ENCODE measurements at places on chromosomes 4 and X.
A peak's percentile ranks its signal among the peaks of the same experiment; 100 is the strongest.

- no peak for DNase-seq
These were observed 114.7 kb downstream of the TRAPPC11 start for GRCh38 chr4:183773790-183774189.

- peak; percentile 9 for DNase-seq
These were observed 57.8 kb upstream of the XAGE1B start for GRCh38 chrX:52574416-52575275.

GRCh38 chr4:74777531-74777930 is 16.8 kb downstream of the BTC start:
- DNase-seq = no peak

- DNase-seq = no peak
These were observed 83.9 kb upstream of the MSX1 start for GRCh38 chr4:4775493-4776004.

DNA sequence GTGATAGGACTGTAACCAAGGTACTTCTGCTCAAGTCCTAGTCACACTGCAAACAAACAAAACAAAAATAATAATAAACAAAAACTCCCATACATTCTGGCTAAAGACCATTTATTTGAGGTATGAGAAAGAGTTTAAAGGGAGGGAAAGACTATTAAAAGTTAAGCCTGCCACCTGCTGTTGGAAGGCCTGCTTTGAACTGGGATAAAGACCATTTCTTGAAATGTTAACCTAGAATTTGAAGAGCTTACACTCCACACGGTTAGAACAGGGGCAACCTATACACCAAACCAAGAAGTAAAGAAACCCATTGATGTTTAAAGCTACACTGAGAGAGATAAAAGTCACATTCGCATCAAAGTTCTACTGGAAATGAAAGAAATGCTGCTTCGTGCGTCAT is 548.7 kb upstream of the DIPK2B start:
- no peak for DNase-seq

DNA sequence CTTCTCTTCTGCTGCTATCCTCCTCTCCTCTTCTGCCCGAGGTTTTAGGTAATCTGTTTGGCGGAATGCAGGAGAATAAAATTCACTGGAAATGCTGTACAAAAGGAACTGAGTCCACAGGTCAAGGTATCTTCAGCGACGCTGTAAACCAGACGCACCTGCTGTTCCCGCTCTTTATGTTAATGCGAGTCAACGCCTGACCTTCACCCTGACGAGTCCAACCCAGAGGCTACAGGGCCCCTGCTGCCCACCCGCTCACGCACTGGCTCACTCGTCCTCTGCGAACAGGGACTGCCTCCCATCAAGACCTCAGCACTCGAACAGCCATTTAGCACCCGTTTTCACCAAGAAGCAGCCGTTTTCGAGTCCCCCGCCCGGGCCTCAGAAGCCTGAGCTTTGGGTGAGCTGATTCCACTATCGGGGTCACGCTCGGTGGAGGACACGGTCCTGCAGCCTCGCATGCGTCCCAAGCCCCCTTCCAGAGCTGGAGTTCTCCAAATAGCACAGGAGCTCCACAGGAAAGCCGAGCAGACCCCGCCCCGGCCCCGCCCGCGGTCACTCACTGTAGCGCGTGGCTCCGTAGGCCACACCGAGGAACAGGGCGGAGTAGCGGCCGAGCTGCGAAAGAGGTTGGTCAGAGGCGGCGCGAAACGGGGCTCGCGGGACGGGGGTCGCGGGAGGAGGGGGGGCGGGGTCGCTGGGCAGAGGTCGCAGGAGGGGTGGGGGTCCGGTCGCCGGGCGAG is 556 bp downstream of the ATP5ME start:
- no peak for DNase-seq

DNA sequence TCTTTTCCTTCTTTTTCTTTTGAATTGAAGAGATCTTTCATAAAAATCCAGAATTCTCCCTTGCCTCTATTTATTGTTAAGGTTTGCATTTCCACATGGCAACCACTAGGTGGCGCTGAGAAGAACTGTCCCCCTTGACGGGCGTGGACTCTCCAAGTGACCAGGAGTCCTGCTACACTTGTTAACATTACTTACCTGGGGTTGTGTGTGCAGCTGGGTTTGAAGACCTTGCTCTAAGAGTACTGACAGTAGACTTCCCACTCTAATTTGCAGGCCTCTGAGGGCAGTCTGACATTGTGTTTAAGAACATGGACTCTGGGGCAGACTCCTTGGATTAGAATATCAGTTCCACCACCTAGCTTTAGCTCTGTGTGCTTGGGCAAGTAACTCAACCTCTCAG is 52.8 kb downstream of the GPRIN3 start:
- DNase-seq = no peak

- no peak for DNase-seq
These were observed 1.8 kb downstream of the ARHGAP4 start for GRCh38 chrX:153924149-153924861.

DNA sequence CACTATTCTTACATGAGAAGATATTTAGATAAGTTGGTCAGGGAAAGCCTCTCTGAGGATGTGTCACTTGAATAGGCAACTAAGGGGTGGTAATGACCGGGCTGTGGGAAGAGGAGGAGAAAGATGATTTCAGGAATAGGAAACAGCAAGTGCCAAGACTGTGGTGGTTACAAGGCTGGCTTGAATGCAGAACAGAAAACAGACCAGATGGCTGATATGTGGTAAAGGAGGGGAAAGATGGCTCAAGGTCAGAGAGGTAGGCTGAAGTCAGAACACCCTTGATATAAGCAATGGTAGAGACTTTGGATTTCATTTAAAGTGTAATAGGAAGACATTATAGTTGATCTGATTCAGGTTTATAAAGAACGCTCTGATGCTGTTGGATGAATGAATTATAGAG is 15.0 kb downstream of the TLR7 start:
- DNase-seq = no peak

GRCh38 chr4:124018383-124019317 is 622.1 kb downstream of the SPRY1 start:
- DNase-seq = no peak

DNA sequence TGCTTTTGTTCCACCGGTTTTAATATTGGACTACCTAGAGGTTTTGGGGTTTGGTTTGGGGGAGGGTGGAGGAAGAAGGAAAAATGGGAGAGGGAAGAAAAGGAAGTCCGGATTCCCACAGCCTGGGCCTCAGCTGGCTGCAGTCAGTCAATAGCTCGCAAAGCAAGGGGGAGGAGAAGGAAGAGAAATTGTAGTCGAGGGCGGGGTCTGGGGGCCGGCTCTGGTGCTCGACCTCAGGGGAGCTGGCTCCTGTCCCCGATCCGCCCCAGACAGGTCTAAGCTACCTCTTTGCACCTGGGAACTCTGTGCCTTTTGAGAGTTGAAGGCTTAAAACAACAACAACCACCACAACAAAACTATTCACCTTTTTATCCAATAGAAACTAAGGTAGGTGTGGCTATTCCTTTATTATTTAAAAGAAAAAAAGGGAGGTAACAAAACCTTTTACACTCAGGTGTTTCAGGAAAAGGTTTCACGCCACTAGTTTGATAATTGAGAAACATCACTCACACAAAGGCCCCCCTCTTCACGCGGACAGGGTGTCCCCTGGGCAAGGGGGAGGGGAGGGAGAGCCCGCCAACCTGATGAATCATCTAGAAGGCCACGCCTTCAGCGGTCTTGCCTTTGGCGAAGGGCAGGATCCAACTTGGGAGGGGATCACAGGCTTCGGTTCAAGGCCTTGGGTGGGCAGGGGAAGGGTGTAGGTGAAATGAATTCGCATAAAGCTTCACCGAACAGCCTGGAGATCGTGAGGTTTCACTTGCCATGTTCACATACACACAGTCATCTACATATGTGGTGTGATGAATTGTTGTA is 1.6 kb upstream of the LNX1 start:
- no peak for DNase-seq

GRCh38 chrX:154351183-154352011 is 23.0 kb downstream of the FLNA start:
- DNase-seq = no peak

DNA sequence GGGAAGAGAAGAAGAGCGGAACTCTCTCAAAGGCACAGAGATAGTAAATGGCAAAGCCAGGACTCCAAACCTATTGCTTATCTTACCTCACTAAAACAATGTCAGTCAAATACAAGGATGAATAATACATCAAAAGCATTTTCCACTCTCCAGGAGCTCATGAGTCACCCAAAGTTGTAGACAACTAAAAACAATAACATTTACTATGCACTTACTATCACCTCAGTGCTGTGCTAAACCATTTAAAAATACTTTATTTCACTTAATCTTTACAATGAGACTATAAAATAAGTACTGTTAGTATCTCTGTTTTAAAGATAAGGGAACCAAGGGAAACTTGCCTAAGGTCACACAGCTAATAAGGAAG is 163.2 kb upstream of the SPANXC start:
- DNase-seq = no peak

- DNase-seq = no peak
These were observed 368.0 kb upstream of the AGA start for GRCh38 chr4:177810220-177810619.

DNA sequence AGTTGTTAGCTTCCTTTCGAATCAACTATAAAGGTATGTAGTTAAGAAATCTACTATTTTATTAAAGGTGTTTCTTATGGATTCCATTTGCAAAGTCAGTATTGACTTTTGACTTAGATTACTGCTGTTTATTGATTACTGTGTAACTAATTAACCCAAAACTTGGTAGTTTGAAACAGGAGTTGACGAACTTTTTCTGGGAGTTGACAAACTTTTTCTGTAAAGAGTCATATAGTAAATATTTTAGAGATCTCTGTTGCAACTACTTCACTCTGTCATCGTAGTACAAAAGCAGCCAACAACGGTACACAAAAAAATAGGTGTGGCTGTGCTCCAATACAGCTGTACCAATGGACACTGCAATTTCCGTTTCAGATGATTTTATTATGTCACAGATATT is 30.2 kb downstream of the AGA start:
- no peak for DNase-seq

DNA sequence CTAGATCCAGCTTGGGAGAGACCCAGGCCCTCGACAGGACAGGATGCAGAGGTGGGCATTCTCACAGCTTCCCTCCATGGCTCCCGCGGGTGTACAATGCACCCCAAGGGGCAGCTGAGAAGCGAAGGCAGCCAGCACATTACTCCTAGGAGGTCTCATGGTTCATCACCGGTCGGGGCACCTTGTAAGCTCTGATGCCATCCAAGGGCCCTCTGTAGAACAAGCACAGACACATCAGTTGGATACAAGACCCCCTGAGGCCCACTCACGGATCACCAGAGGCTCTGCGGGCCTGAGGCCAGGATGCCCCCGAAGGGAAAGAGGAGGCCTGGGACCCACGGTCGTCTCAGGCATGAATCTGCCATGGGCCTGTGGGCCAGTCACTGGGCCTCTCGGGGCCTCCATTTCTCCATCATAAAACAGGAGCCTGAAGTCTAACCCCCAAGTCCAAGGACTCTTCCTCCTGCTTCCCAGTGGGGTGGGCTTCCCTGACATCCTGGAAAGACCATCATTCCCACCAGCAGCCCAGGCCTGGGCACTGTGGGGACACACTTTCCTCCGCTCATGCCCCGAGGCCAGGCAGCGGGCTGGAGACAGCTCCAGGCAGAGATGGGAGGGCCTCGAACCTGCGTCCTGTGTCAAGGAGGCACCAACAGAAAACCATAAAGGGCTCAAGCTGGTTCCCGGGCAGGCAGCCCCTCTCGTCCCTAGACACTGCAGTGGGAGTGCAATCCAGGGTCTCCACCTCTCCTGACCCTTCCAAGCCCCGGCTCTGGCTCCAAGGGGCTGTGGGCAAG is 20.1 kb downstream of the HMX1 start:
- DNase-seq = no peak

GRCh38 chrX:72532366-72532765 is 40.3 kb downstream of the HDAC8 start:
- no peak for DNase-seq

DNA sequence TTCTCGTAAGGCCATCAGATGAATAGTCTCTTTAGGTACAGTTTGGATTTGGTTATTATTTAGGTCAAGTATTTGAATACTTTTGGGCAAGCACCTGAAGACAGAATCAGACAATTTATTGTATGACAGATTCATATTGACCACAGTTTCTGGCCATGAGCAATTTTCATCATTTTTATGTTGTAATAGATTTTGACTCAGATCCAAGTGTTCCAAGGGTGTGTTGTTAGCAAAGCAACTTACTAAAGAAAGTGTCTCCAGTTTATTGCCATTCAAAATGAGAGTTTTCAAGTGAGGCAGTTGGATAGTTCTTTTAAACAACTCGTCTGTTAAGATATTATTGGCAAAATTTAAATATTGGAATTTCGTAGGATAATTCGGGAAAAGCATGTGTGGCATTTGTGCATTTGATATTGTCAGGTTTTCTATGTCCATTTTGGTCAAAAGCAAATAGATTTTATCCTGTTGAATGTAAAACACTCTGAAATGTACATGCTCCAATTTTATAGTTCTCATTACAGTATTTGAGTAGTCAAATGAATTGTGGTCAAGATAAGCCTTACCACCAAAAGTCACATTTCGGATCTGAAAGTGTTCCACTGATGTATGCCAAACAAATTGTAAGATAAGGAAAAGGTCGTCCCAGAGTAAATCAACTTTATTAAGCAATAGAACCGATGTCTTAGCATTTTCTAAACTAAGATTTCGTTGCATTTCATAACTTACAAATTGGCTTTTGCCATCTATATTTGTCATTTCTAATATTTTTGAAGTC is 8.4 kb downstream of the TLR10 start:
- no peak for DNase-seq

GRCh38 chr4:177579649-177580048 is 137.4 kb upstream of the AGA start:
- no peak for DNase-seq

DNA sequence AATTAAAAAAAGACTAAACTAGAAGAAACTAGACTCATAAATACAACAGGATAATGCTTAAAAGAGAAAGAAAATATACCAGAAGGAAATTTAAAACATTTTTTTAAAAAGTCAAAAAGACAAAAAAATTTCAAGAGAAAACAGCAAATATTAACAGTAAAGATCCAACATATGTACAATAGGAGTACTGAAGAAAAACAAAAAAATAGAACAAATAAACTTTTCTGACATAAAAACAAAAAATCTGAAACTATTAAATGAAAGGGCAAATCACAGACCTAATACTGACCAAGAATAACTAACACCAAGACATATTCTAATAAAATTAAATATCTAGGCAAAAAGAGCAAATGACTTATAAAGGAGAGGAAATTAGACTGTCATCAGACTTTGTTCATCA is 11.5 kb downstream of the DNAJB14 start:
- no peak for DNase-seq

GRCh38 chrX:153867139-153867538 is 18.8 kb downstream of the L1CAM start:
- DNase-seq = no peak

DNA sequence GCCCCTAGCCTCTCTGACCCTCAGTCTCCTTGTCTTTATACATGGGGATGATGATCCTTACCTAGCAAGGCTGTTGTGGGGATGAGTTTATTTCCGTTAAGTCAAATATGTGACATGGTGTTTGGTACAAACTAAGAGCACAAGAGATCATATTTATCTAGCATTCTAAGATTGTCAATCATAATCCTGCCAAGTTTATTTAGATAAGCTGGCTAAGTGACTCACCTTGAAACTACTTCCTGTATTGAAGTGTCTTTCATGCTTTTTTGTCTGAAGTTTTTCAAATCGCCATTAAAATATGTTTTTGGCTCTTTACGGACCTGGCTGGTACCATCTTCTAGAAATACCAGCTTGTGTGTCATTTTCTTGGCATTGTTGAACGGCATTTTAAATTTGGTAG is 30.7 kb downstream of the MAP7D3 start:
- DNase-seq = no peak

GRCh38 chr4:113674733-113675132 is 86.8 kb downstream of the CAMK2D start:
- DNase-seq = no peak

Measured in NCI-H1048 (cell line).